ENCODE measurements at places on chromosomes 4 and X.

DNA sequence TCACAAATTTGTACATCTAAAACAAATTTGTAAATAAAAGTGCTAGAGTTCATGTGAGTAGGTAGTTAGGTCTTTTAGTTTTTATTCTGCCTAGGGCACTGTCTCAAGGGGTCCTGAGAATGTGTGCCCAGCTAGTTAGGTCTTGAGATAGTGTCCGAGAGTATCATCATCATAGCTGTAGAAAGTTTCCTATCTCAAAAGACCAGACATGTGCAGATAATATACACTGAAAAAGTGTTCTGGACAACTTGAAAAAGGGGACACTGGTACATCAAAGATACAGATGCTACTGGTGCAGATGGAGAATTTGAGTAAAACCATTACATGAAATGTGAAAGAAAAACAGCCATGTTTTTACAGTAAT lies 1.8 kb upstream of the ZCCHC4 start:
- no peak for DNase-seq

DNA sequence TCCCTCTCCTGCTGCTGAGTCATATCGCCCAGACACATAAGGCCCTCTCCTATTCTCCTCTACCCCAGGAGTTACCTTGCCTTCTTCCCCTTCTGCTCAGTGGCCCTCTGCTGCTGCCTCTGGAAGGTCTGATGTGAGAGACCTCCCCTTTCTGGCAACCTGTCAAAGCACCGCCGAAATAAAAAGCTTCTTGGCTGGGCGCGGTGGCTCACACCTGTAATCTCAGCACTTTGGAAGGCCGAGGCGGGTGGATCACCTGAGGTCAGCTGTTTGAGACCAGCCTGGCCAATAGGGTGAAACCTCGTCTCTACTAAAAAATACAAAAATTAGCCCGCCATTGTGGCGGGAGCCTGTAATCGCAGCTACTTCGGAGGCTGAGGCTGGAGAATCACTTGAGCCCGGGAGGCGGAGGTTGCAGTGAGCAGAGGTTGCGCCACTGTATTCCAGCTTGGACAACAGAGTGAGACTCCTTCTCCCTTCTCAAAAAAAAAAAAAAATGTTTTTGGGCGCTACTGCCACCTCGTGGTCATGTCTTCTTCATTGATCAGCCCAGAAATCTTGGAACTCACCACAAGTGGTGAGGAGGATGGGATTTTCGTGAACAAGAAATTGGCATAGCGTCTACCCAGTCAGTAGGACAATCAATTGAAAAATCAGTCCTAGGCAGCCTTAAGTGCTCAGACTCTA lies 8.6 kb upstream of the ZXDA start:
- no peak for DNase-seq

DNA sequence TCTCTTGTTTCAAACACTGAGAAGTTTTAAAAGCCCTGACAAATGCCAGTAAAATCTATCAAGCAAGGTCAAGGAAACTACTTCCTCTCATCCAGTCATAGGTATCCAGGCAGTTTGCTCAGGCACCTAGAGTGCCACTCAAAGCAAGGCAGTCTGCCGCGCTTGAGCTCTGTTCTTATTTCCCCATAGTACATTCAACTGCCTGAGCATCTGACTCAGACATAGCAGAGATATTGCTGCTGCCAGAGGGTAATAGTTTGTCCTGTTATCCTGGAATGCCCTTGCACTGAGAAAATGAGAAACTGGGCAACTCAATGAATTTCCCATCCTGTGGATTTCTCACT lies 16.1 kb upstream of the ATP8A1 start:
- DNase-seq, result no peak

GRCh38 chrX:115642311-115642710 lies 81.3 kb downstream of the PLS3 start:
- DNase-seq, result no peak

GRCh38 chrX:47228550-47229270 lies 4.1 kb upstream of the USP11 start:
- no peak for DNase-seq

GRCh38 chr4:148224476-148224875 lies 217.7 kb downstream of the NR3C2 start:
- no peak for DNase-seq

GRCh38 chr4:12545812-12546211 lies 938.3 kb downstream of the RAB28 start:
- no peak for DNase-seq

DNA sequence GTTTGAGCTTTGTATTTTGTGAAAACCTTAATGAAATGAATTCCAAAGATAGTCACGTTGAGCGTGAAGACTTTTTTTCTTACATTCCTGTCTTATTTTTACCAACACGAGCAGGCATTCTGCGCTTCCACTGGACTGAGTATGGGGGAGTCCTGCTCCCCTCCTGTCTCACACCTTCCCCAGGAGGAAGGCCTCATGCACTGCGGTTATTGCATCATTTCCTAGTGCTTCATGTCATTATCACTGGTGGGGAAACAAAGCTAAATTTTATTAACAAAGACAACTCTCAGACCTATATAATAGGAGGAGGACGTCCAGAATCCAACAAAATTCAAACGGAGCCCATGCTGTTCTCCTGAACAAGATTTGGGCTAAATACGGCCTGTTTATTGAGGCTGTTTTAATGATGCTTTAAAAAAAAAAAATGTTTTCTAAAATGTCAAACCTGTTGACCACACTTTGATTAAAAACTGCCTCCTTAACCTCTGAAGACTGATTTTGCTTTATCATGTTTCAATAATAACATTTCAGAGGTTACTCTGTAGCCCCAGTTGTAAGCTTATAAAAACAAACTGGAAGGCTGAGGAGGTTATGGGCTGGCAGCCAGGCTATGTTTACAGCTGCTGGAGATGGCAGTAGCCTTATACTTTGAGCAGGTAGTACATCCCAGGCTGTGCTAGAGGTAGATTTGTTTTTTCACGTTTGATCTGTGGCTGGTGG lies 118.0 kb downstream of the SOWAHB start:
- no peak for DNase-seq

GRCh38 chrX:50471390-50471789 lies 765 bp upstream of the DGKK start:
- no peak for DNase-seq

GRCh38 chr4:8280158-8280875 lies 10.8 kb downstream of the HTRA3 start:
- no peak for DNase-seq

GRCh38 chrX:110086916-110087484 lies 84.1 kb downstream of the TMEM164 start:
- no peak for DNase-seq

DNA sequence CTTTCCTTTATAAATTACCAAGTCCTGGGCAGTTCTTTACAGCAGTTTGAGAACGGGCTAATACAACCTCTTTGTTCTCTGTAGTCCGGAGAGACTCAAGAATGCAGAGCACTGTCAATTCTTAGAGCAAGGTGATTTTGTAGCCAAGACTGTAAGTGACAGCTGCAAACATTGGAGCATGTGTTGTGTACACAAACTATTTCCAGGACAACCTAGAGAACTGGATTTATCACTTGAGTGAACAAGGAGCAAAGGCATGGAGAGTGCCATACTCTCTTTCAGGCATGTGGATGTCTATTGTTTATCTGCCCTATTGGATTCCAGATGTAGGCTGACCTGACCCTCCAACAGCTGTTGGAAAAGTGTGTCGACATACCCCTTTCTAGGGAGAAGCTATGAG lies 153.9 kb downstream of the SPANXN3 start:
- DNase-seq, result no peak

GRCh38 chr4:80134936-80135701 lies 62.1 kb upstream of the ANTXR2 start:
- DNase-seq, result no peak

GRCh38 chrX:132406106-132406505 lies 82.7 kb downstream of the MBNL3 start:
- DNase-seq, result no peak

- DNase-seq, result no peak
Measured at GRCh38 chr4:146742416-146742815, 103.7 kb downstream of the POU4F2 start.

DNA sequence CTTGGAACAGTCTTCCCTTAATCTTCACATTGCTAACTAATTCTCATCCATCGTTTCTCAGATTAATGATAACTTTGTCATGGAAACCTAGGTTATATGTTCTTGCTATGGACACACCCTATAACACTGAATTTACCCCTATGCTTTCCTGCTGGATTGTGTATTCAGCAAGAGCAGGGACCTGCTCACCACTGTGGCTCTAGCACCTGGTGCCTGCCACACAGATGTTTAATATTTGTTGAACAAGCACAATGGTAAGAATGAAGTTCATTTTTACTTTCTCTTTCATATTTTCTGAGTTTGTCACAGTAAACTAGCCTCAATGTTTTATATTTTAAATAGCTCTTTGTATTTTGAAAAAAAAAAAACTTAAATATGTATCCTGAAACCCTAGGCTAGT lies 734.0 kb upstream of the DIAPH2 start:
- DNase-seq, result no peak

GRCh38 chr4:43754566-43754965 lies 694.0 kb downstream of the KCTD8 start:
- DNase-seq, result no peak

GRCh38 chr4:101279377-101279871 lies 67.9 kb downstream of the PPP3CA start:
- no peak for DNase-seq

- no peak for DNase-seq
Measured at GRCh38 chr4:74037076-74037955, 1.2 kb downstream of the CXCL3 start.

DNA sequence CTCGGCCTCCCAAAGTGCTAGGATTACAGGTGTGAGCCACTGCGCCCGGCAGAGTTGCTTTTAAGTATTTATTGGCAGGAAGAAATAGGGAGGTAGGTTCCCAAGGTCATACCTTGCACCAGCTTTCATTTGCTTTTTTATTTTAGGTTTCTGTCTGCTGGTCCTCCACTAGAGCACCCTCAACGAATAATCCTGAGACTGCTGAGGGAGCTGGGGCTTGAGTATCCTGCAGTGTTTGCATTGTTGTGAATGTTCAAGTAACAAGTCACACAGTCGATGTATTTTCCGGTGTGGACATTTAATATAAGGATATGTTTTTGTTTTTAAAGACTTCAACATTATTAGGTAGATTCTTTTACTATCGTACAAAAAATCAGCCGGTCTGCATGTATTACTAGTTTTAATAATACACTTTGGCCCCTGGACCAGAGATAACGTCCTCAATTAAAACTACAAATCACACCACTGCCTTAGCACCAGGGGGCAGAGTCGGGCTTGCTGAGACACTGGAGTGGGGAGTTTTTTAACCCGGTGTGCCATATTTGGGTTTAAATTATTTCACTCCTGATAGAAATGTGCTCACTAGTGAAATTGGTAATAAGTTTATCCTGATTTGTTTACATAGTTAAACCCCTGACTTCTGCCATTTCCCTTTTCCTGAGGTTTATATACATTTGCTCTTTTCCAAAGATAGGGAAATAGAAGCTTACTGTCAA lies 11.6 kb downstream of the SMIM20 start:
- DNase-seq, result peak; percentile 73

GRCh38 chrX:136714626-136715599 lies 65.8 kb downstream of the ARHGEF6 start:
- DNase-seq, result no peak

DNA sequence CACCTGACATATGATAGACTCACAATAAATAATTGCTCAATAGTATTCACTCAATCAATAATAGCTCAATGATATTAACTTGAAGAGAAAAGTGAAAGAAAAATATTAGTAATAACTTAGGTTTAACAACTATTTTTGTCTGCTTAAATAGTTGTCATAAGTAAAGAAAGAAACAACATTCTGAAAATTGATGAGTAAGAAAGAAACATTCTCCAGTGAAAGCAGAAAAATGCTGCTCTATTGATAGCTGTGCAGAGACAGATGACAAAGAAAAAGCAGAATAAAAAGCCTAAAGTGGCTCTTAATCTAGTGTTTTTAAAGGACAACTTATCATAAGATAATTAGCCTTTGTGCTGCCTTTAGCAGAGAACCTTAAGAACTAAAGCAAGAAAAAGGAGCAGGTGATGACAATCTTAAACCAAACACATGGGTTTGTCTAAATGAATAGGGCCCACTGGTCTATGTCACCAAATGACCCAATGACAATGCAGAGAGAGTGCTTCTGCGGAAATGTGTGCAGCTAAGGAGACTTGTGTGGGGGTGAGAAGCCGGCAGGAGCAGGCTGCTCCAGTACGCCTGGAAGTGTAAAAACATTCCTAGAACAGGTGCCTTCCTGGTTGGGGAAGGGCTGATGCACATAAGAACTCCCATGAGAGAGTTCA lies 13.2 kb downstream of the HS3ST1 start:
- no peak for DNase-seq

GRCh38 chrX:9532349-9532748 lies 67.5 kb downstream of the TBL1X start:
- DNase-seq, result no peak

- no peak for DNase-seq
Measured at GRCh38 chr4:102564399-102565059, 63.4 kb downstream of the NFKB1 start.
